ENCODE measurements at places on chromosomes 13 and 19. TPM values are rescaled to one million over a fixed set of nuclear protein-coding genes. Genes with fewer than 3 reads are reported as not detected.
A peak's percentile ranks its signal among the peaks of the same experiment; 100 is the strongest.

- peak; percentile 38 for DNase-seq
Observed at GRCh38 chr13:40586886-40587565, 79.4 kb downstream of the FOXO1 start.

NALCN gene
- 2.7 TPM for total RNA-seq

CYP2S1 gene
- total RNA-seq, result not detected

- DNase-seq, result no peak
Observed at GRCh38 chr19:16266586-16266942, 58.1 kb upstream of the KLF2 start.

- peak; percentile 30 for DNase-seq
Observed at GRCh38 chr13:76622315-76623040, 263.7 kb downstream of the KCTD12 start.

NDUFA13 gene
- 18.0 TPM for total RNA-seq

DNA sequence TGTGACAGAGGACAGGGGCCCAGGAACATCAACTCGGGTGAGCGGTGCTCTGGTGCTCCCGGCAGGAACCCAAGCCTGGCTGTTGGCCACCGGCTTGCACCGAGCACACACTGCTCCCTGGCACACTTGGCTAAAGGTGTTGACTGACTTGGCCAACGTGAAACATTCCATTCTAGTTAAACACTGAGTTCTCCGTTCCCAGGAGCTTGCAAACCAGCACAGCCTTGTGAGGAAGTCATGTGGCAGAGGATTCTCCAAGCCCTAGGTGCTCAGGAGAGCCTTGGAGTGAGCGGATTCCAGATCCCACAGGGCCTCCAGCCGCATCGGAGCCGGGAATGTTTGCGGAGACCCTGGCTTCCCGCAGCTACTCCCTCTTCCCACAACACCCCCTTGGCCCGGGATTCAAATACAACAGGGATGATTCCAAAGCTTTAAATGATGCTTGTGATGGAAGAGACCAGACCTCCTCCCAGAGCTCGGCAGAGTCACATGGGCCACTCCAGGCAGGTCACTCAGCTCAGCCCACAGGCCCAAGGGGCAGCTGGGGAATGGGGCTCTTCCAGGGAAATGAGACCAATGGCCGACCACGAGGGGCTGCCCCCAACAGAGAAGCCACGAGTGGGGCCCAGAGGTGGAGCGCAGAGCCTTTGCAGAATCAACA, 2.9 kb downstream of the C13orf46 start:
- no peak for DNase-seq

KL gene
- not detected for total RNA-seq

GATAD2A gene
- 65.8 TPM for total RNA-seq

GRCh38 chr19:50321831-50322230, 7.3 kb downstream of the KCNC3 start:
- no peak for DNase-seq

- DNase-seq, result peak; percentile 51
Observed at GRCh38 chr19:49758292-49758691, 4.8 kb downstream of the TSKS start.

GRCh38 chr19:39805104-39805503, 26.4 kb downstream of the LEUTX start:
- no peak for DNase-seq

GRCh38 chr13:105825071-105825470, 710.4 kb downstream of the EFNB2 start:
- no peak for DNase-seq

DNA sequence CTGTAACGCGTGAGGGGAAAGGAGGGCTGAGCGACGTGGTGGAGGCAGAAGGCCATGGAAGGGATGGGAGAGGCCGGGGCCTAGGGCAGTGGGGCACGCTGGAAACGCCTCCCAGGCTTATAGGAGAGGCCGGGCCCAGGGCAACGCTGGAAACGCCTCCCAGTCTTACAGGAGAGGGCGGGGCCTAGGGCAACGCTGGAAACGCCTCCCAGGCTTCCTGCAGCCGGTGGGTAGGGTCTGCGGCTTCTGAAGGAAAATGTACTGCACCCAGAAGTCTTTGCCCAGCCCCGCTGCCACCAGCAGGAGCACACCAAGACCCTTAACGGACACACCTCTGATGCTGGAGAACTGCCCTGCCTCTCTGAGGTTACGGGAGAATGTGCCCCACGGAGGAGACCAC, 9.1 kb downstream of the CACTIN start:
- no peak for DNase-seq

GRCh38 chr19:49937750-49938381, 8.6 kb upstream of the NUP62 start:
- peak; percentile 72 for DNase-seq

- DNase-seq, result peak; percentile 4
Observed at GRCh38 chr19:33758541-33759013, 38.1 kb upstream of the KCTD15 start.

GRCh38 chr19:55014714-55015113, 23.4 kb downstream of the GP6 start:
- DNase-seq, result no peak

KIR3DL1 gene
- total RNA-seq, result not detected

PSG7 gene
- total RNA-seq, result not detected

ZNF69 gene
- total RNA-seq, result 6.3 TPM

SLC8A2 gene
- total RNA-seq, result not detected

DNA sequence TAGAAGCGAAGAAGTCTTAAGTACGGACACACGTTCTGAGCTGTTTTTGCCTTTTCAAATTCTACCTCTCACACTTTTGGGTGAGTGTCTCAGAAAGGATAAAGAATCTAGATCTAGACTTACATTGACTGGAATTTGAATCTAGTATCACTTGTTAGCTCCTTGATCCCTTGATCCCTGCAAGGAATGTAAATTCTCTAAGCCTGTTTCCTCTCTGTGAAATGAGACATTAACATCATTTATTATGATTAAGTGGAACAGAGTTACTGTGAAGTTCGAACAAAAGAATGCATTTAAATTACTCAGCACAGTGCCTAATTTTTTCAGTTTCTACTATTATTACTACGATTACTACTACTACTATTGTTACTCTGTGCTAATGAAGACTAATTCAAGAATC, 86.6 kb upstream of the POSTN start:
- DNase-seq, result no peak

- peak; percentile 92 for DNase-seq
Observed at GRCh38 chr13:28753208-28753892, 34.6 kb upstream of the SLC46A3 start.

DNA sequence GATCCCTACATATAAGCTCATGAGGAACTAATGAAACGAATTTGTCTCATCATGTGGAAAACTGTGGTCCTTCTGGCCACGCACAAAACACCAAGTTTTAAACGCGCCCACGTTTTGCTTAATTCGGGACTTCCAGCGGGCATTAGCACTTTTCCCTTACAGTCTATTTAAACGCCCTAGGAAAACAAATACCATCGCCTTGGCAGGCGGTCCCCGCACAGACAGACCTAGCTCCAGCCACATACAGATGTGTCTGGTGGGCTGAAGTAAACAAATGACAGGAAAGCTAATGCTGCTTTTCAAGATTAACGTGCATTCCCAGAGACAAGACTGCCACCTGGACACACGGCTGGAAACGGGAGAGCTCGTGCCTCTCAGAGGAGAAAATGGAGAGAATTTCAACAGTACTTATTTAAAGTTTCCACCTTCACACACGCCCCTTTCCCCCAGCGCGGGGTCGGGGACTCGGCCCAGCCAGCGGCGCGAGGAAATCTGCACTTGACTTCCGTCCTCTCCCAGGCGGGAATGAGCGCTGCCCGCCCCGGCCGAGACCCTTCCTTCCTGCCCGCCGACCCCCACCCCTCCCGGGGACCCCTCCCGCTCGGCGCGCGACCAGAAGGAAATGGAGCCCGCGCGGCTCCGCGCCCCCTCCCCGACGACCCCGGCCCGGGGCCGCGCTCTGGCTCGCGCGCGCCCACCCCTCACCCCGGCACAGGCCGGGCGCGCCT, 931 bp downstream of the USP12 start:
- DNase-seq, result peak; percentile 46
